Activated CD8-positive, alpha-beta memory T cell treated with anti-CD3 and anti-CD28 coated beads for 48 hours (primary cell): ENCODE measurements at places on chromosomes 12 and 14.

DNA sequence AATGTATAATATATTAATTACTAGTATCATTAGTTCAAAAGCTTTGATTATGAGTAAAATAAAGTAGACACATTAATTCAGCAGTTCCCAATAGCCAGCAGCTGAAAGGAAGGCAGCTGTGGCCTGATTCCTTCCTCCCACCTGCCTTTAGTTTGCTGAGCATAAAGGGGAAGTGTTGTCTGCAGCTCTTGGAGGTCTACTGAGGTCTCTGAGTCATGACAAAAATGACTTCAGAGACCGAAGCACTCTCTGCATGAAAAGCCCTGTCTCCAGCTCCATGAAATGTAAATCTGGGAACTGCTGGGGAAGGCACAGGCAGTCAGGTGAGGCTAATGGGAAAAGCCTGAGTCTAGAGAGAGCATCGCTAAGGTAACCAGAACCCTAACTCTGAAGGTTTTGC is 165.4 kb downstream of the NRXN3 start:
- no peak for DNase-seq

DNA sequence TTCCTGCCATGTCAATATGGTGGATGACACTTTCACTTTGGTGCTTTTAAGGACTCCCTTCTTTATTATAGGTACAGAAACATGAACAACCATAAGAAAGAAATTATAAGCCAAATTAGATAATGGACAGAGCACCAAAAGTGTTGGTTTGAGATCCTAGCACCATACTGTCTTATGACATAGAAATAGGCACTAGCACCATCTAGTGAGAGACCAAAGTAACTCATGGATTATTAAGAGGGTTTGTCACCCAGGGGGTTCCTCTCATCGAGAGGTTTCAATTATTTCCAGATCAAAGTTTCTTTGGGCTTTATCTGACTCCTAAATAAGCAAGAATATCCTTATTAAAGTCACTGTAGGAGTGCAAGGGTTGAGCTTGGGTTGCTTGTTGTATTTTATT is 153.0 kb upstream of the DIO2 start:
- no peak for DNase-seq

DNA sequence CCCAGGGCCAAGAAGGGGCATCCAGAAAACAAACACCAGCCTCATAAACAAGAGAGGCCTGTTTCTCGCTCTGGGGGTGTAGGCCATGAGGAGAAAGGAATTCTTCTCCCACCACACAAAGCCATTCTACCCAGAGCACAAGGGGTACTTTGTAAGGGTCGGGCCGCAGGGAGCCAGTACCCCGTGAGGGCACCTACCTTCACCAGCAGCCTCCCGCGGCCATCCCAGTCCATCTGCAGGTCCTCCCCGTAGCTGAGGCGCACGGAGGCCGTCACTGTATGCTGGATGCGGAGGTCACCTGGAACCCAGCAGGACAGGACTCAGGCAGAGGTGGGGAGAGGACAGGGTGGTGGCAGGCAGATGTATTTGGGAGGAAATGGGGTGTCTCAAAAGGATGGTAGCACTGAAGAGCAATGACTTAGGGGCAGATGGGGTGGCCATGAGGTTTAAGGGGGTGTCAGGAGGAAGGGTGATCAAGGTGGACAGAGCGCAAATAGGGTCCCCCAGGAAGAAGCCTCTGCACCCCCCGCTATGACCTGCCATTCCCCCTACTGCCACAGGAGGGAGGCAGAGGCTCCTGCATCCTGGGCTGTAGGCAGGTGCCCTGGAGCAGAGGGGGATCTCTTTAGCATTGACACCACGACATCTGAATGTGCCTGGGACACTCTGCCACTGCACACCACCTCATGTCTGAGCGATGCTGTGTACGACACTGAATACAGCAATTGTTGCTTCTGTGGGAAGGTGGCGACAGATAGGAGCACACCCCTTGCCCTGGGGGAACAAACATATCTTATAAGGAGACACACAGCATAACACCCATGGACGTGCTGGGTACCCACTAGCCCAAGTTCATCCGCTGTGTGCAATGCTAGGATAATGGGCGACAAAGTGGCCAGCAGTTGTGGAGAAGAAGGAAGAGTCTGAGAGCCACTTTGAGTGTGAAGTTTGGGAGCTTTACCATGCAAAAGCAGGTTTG is 61.4 kb downstream of the VWF start:
- no peak for DNase-seq

DNA sequence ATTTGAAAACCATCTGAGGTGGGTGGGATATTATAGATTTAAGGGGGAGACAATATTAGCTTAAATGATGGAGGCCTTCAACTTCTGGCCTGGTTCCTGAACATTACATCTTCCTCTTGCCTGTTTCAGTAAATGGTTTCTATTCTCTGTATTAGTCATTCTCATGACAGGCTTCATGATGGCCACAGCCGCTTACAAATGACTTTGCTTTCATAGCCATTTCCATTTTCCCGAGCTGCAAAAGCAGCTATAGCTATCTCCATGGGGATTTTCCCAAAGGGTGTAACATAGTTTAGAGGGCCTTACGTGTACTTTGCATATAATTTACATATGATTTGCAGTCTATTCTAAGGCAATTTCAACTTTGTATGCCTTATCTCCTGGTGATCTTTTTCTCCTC is 121.8 kb downstream of the NRXN3 start:
- DNase-seq: no peak

DNA sequence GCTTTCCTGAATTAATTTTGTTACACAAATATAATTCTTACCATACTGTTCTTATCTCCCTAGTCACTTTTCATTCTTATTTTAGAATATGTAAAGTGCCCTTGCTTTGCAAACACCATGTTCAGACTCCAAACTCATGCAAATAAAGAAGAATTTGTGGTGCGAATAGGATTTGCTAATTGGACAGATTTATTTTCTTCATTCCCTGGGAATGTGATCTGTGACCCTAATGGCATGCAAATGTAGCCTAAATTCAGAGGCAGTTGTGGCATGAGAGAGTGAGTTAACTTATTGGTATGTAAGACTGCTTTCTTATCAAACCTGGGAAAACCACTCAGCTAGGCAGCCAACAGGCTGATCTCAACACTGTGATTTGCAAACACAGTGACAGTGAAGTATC is 10.0 kb downstream of the CAPZA3 start:
- DNase-seq: no peak

GRCh38 chr14:54894995-54895394 is 7.6 kb downstream of the GCH1 start:
- DNase-seq: no peak

DNA sequence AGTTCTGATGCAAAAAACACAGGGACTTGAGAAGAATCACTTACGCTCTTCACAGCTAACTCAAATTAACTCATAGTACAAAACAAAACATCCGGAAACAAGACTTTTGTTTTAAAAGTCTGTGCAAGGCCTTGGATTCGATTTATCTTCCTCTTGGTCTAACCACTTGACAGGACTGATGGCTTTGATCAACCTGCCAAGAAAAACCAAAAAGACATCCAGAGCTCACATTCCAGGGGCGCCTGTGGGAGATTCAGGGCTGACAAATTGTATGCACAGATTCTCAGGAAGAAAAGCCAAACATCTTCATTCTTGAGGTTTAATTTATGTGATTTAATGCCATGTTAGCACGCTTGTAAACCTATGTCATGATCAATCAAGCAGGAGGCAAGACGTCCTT is 129.1 kb upstream of the TMCC3 start:
- DNase-seq: no peak

DNA sequence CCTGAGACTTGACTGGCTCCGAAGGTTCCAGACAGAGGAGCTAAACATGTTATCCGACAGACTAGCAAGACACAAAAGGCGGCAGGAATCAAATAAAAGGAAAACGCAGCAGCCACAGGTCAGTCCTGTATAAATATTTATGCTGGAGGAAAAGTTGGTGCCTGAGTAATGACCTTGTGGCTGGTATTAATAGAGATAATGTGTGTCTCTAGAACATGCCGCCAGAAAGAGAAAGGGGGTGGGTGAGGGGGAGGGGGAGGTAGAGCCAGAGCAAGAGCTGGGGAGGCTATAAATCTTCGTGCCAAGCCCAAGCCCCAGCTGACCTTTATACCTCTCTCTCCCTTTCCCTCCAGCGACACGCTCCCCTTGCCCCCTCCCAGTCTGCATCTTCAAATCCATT is 590.4 kb downstream of the MED13L start:
- DNase-seq: no peak

- DNase-seq: no peak
Observed at GRCh38 chr12:1740161-1740948, 49.5 kb downstream of the ADIPOR2 start.

DNA sequence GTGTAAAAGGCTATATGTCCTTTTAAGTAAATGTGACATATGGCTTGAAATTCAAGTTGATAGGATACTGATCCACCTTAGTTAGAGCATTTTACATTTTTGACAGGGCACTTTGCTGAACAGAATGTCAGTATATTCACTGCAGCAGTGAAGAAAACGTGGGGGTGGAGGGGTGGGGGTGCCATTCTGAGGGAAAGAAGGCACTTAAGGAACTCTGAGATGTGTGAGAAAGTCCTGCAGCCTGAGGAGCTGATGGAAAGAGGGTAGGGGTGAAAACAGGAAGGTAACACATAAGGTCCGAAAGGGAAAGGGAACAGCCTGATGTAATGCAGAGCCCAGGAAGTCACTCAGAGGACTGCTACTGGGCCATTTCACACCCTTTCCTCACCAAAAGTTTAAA is 265.5 kb upstream of the GRIP1 start:
- no peak for DNase-seq

- DNase-seq: no peak
Observed at GRCh38 chr14:94163796-94164195, 10.3 kb upstream of the PPP4R4 start.

GRCh38 chr12:31620311-31620710 is 29.4 kb upstream of the DENND5B start:
- no peak for DNase-seq

DNA sequence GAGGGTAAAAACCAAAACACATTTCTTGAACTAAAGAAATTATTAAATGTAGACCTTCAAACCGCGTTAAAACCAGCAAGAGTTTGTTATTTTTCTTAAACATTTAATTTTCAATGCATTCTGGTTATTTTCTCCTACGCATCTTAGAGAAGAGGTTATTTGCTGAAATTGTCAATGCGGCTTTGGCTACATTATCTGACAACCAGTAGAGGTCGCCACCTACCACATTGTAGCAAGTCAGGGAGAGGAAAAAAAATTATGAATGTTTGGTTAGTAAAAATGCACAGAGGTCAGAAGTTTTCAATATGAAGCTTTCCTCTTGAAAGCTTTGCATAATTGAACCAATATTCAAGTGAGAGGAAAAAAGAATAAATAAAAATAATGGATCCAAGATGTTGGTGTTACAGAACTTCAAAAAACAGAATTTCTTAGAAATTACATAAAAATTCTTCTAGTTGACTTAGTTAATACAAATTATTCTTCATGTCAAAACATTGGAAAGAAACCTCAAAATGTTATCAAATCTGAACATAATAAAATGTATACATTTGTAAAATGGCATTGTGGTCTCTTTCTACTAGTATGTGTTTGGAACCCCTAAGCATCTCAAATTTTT is 159.4 kb upstream of the TMTC2 start:
- DNase-seq: no peak

DNA sequence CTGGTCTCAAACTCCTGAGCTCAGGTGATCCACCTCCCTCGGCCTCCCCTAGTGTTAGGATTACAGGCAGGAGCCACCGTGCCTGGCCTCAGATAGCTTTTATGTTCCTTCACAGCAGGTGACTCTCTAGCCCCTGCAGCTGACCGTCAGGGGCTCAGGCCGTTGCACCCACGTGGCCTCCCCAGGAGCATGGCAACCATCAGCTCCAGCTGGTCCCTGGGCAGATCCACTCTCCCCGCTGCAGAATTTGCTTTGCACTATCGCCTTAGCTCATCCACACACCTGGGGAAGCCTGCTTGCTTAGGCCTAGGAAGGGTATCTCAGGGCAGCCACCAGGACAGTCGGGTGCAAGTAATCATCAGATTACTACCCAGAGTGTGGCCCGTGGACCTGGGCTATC is 62.6 kb downstream of the TSPAN9 start:
- DNase-seq: no peak

DNA sequence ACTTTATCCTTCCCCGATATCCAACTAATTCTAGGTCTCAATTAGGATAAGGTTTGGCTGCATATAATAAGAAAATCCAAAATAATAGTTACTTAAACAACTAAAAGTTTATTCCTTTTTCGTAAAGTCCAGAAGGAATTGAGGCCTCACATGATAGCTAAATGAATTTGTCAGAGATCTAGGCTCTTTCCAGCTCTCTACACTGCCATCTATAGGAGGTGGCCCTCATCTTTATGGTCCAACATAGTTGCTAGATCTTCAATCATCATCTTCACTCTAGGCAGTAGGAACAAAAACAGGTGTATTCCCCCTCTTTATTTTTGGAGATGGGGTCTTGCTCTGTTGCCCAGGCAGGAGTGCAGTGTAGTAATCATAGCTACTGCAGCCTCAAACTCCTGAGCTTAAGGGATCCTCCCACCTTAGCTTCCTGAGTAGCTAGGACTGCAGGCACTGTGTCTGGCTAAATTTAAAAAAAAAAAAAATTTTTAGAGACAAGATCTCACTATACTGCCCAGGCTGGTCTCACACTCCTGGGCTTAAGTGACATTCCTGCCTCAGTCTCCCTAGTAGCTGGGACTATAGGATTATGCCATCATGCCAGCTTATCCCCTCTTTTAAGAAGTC is 46.5 kb upstream of the SAV1 start:
- DNase-seq: no peak

- DNase-seq: no peak
Observed at GRCh38 chr14:44384093-44384492, 123.0 kb downstream of the FSCB start.

DNA sequence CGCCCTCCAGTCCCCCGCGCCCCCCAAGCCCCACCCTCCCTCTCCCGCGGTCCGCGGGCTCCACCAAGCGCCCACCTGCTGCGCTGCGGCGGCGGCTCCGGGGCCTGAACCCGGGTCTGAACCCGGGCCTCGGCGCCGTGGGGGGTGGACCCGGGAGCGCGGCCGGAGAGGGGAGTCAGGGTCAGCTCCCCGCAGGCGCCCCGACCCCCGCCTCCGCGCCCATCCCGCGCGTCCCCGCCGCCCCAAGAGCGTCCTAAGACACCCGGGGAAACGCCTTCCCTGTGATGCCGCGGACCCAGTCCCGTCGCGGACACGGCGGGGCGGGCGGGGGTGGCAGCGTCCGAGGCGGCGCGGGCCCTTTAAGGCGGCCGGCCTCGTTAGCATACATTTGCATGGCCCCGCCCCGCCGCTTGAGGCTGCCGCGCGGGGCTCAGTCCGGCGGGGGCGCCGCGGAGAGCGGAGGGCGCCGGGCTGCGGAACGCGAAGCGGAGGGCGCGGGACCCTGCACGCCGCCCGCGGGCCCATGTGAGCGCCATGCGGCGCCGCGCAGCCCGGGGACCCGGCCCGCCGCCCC is at the start of gene MMP17:
TSS of gene MMP17 (plus strand) at position 433 of the 574 bp plus-strand sequence. CDS start at position 535, 102 bp downstream.
- no peak for DNase-seq

GRCh38 chr12:25213338-25213737 is 18.3 kb downstream of the ETFRF1 start:
- no peak for DNase-seq

- DNase-seq: peak; percentile 17
Observed at GRCh38 chr12:68746572-68747180, 700 bp downstream of the SLC35E3 start.

DNA sequence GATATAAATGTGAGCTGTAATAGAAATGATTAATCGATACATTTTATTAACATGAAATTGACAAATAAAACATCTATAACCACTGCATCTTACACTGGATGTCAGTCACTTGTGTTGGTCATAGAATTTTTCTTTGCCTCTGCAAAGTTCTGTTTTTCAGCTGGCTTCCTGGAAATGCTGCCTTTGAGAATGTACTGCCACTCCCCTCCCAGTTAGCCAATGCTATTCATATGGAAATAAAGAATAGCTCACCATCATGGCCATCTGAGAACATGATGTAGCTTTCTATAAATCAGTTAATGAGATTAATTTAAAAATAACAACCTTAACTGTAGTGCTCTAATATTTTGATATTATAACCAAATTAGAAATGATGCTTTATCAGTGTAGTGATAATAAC is 41.1 kb downstream of the SLCO1B1 start:
- no peak for DNase-seq
